ENCODE measurements at places on chromosomes 11 and 22.

GRCh38 chr11:132876239-132876638 is 656.1 kb downstream of the OPCML start:
- no peak for DNase-seq

- no peak for DNase-seq
Measured at GRCh38 chr11:103662880-103663279, 373.6 kb upstream of the DDI1 start.

GRCh38 chr22:44212936-44213335 is 32.2 kb downstream of the PARVG start:
- DNase-seq, result no peak

- DNase-seq, result peak; percentile 87
Measured at GRCh38 chr22:36331306-36331911, 56.4 kb downstream of the MYH9 start.

DNA sequence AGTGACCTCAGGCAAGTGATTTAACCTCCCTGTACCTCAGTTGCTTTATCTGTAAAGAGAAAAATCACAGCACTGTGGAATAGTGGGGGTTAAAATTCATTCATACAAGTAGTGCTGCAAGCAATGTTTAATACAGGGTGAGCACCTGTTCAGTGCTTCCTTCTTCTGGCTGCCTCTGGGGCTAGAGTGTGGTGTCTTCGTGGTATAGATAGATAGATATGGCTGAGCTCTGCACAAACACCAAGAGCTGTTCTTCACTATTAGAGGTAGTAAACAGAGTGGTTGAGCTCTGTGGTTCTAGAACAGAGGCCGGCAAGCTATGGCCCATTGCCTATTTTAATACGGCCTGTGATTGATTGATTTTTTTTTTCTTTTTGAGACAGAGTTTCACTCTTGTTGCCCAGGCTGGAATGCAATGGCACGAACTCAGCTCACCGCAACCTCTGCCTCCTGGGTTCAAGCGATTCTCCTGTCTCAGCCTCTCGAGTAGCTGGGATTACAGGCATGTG is 32.9 kb downstream of the LIMK2 start:
- DNase-seq, result no peak

GRCh38 chr22:41801147-41801819 is 804 bp downstream of the CCDC134 start:
- DNase-seq, result no peak

DNA sequence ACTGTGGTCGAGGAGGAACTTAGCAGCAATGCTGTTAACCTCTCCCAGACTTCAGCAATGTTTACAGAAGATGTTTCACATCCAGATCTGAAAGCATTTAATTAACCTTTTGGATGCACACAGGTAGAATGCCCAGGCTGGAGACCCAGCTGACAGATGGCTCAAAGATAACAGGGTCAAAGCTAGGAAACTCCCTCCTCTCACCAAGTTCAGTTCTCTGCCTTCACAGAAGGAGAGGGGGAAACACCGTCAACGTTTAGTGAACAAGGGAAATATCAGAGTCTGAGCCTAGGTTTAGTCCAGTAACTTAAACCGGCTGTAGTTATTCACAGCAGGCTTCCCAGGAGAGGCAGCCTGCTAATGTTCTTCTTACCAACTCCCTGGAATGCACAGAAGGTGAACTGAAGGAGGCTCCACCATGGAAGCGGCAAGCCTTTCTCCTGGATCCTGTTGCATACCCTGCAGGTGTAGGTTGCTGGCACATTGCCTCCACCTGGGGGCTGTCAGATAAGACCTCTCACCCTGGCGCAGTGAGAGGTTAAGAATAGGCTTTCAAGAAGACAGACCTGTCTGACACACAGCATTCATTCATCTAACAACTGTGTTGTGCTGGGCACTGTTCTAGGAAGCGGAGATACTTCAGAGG is 23.5 kb upstream of the ANKK1 start:
- no peak for DNase-seq

- no peak for DNase-seq
Measured at GRCh38 chr11:8022876-8023275, 35.7 kb downstream of the EIF3F start.

GRCh38 chr11:120178561-120179056 is 32.2 kb upstream of the OAF start:
- DNase-seq, result no peak

DNA sequence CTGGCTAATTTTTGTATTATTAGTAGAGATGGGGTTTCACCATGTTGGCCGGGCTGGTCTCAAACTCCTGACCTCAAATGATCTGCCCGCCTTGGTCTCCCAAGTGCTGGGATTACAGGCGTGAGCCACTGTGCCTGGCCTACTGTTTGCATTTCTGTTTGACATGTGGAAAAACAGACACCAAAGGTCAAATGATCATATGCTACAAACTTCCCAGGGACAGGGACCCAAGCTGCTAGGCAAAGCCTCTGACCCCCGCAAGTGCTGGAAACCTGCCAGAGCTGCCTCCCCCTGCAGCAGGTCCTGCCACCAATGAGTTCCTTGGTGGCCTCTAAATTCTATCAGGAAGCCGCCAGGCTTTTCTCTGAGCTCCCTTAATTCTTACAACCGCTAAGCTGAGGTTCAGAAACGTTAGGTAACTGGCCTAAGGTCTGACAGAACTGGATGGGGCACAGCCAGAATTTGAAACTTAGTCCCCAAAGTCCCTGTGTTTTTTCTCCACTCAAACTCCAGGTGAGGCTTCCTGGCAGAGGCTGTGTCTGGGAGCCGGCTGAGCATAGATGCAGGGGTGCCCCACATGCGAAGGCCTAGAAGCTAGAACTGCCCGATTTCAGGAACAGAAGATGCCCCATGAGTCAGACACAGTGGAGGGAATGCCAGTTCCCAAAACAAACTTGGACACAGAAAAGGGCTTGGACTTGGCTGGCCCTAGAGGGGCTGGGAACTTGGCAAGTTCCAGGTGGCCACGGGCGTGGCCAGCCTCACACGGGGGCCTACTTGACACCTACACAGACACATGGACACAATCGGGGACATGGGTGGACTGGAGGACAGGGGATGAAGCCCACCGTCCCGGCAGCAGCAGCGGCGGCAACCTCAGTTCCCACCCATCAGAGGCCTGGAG is 7.4 kb downstream of the CSNK1E start:
- DNase-seq, result no peak

- no peak for DNase-seq
Measured at GRCh38 chr22:37854946-37855345, 5.7 kb downstream of the EIF3L start.

DNA sequence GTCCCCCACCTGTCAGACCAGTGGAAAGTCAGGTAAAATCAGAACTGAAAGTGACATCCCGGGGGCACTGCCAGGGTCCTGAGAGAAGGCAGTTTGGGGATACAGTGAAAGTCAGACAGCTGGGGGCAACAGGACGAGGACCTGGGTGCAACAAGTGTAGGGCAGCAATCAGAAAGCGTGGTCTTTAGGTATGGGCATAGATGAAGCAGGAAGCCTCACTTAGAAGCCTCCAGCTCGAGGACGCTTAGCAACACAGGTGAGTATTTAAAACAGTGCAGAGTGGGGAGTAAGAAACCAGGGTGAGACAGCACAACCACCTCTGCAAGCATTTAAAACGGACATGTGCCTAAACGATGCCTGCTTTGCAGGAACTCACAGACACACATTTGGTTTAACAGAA is 64.6 kb upstream of the POU2AF1 start:
- DNase-seq, result no peak

- no peak for DNase-seq
Measured at GRCh38 chr11:114358716-114359115, 41.6 kb downstream of the C11orf71 start.

GRCh38 chr22:25655371-25655935 is 86.5 kb upstream of the MYO18B start:
- DNase-seq, result no peak

DNA sequence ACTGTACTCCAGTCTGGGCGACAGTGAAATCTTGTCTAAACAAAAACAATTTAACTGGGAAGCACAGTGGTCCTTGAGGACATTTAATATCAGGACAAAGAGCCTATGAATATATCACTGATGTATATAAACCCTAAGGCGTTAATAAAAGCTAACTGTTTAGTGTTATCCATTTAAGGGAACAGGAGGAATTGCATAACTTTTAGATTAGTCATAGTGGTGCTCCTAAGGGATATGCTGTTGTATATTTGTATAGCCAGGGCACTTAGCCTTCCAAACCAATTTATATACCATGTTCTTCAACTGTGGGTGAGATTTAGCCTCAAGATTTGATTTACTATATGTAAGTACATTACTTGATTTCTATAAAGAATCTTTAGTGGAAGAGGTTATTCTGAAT is 3.0 kb upstream of the CHEK1 start:
- no peak for DNase-seq

DNA sequence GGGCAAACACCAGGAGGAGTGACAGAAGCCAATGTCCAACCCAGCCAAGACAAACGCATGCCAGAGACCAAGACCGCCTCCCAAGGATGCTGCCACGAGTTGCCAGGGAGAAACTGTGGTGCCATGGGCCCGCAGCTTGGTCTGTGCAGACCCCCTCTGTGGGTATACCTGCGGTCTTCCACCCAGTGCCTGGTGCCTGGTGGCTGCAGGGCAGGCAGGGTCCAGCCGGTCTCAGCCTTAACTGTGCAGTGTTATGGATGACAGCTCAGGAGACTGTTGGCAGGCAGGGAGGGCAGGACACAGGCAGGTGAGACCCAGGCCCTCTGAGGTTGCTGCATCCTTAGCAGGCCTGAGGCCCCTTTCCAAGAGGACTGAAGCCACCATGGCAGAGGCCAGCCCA is 97.9 kb downstream of the MED15 start:
- no peak for DNase-seq

Data from GM10248 (cell line).